ENCODE measurements at places on chromosomes 6 and 20. TPM values are rescaled to one million over a fixed set of nuclear protein-coding genes. Genes with fewer than 3 reads are reported as not detected.

- DNase-seq: peak; percentile 56
- H3K27ac ChIP-seq: no peak overlapping the region
- no peaks in the 10 kb centered on the region for H3K27me3 ChIP-seq
- no peak overlapping the region for H3K4me3 ChIP-seq
- H3K4me1 ChIP-seq: no peaks in the 10 kb centered on the region
Observed at GRCh38 chr6:135451617-135452190, 45.8 kb downstream of the AHI1 start.

DNA sequence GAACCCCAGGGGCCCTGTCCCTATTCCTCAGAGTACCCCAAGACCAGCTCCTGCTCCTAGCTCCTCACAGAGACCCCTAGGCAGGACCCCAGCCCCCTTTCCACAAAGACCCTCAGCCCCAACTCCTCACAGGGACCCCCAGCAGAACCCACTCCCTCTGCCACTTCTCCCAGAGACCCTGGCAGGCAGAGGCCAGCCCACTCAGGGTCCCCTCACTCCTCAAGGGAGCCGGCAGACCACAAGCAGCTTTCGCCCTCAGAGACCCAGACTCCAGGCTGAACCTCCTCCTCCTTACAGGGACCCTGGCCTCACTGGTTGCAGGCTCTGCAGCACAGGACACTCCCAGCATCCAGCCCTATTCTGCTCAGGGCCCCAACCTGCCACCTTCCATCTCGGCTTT is 575 bp downstream of the SLC44A4 start:
- no peaks in the 10 kb centered on the region for H3K4me1 ChIP-seq
- H3K27ac ChIP-seq: no peak overlapping the region
- H3K4me3 ChIP-seq: no peak overlapping the region

DNA sequence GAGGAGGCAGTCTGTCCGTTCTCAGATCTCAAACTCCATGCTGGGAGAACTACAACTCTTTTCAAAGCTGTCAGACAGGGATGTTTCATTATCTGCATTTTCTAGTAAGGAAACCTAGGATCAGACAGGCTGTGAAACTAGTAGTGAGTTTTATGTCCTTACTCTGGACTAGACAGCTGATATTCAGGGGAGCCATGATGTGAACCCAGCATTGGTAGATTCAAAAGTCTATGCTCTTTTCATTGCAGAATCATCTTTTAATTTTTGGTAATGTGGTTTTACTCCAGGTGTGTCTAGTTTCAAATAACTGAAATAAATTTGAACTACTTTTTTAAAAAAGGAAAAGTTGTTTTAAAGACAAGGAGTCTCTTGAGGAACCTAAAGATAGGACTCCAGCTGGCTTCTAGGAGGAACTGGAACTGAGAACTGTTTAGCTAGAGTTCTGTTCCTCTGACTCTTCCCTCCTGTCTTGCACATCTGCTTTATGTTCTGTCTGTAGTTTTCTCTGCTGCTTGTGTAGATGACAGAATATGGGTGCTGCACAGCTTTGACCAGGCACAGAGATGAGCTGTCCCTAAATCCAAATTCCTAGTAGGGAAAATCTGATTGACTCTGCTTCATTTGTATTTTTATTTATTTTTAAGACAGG is 27.8 kb upstream of the RNF144B start:
- peaks cover 12% of the 10 kb centered on the region for H3K4me1 ChIP-seq
- no peak for DNase-seq
- no peaks in the 10 kb centered on the region for H3K27me3 ChIP-seq
- H3K27ac ChIP-seq: no peak overlapping the region

DNA sequence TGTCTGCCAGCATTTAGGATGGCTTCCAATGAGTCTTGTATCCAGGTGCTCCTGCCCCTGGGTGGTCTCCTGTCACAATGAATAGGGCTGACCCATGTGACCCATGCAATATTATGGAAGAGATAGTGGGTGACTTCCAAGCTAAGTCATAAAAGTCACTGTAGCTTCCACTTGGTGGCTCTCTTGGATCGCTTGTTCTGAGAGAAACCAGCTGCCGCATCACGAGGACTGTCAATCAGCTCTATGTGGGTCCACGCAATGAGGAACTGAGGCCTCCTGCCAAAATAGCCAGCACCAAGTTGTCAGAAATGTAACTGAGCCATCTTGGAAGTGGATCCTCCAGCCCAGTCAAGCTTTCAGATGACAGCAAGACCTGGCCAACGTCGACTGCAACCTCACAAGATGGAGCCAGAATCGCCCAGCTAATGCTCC is 14.9 kb upstream of the MATN4 start:
- H3K4me1 ChIP-seq: no peaks in the 10 kb centered on the region
- peak; percentile 53 for DNase-seq
- H3K4me3 ChIP-seq: no peak overlapping the region
- no peaks in the 10 kb centered on the region for H3K27me3 ChIP-seq
- peak overlapping the region; percentile 39 for H3K27ac ChIP-seq

GRCh38 chr20:41746635-41747034 is 128.5 kb upstream of the CHD6 start:
- H3K27me3 ChIP-seq: 0 out of 2 replicates have a peak, but pooled peaks cover 8% of the 10 kb centered on the region
- no peak for DNase-seq
- no peaks in the 10 kb centered on the region for H3K4me1 ChIP-seq
- H3K36me3 ChIP-seq: no peaks in the 10 kb centered on the region
- no peak overlapping the region for H3K27ac ChIP-seq

DNA sequence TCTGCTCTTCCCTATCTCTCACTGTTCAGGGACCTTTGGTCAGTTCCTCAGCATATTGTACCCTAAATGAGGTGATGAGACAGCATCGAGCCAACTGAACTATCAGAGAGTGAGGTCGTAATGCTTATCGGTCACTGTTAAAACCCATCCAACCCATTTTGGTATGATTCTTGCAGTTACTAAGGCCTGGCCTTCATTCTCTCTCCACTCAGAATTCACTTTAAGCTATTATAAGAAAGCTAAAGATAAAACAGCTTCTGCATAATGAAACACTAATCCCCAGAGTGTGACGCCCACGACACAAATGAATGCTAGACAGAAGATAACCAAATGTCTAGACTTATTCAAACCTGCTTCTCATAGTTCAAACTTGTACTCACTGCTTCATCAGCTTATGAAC is 175.8 kb downstream of the GMPR start:
- H3K4me3 ChIP-seq: no peak overlapping the region
- H3K27ac ChIP-seq: no peak overlapping the region
- no peak for DNase-seq
- H3K36me3 ChIP-seq: no peaks in the 10 kb centered on the region

GRCh38 chr20:33477386-33478234 is 12.3 kb upstream of the CBFA2T2 start:
- no peaks in the 10 kb centered on the region for H3K4me1 ChIP-seq
- H3K27me3 ChIP-seq: peaks cover 7% of the 10 kb centered on the region
- no peak overlapping the region for H3K27ac ChIP-seq
- DNase-seq: no peak
- no peaks in the 10 kb centered on the region for H3K36me3 ChIP-seq

- no peak overlapping the region for H3K4me3 ChIP-seq
- no peaks in the 10 kb centered on the region for H3K36me3 ChIP-seq
- no peaks in the 10 kb centered on the region for H3K4me1 ChIP-seq
- no peak overlapping the region for H3K27ac ChIP-seq
- DNase-seq: no peak
- no peaks in the 10 kb centered on the region for H3K27me3 ChIP-seq
Observed at GRCh38 chr6:92710048-92710447, 709.3 kb downstream of the EPHA7 start.

DNA sequence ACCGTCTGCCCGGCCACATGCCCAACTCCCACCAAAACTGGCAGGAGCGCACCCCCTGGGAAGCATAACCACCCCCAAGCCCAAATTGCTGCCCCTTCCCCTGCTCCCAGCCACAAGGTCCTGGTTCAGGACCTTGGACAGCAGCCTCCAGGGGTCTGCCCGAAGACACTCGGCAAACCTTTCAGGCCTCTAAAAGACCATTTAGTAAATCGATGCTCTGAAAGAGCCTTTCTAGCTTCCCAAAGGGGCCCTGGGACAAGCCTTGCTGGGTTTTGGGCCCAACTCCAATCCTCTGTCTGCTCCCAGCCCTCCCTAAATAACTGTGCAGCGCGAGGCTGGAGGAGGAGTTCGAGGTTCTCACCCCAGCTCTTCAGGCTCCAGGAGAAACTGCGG is 30.5 kb downstream of the GRM4 start:
- H3K4me3 ChIP-seq: no peak overlapping the region
- peaks cover 11% of the 10 kb centered on the region for H3K27me3 ChIP-seq
- H3K27ac ChIP-seq: no peak overlapping the region
- H3K4me1 ChIP-seq: no peaks in the 10 kb centered on the region
- peak; percentile 37 for DNase-seq

GRCh38 chr6:4504700-4505099 is 271.5 kb upstream of the CDYL start:
- DNase-seq: no peak
- H3K4me3 ChIP-seq: no peak overlapping the region
- no peaks in the 10 kb centered on the region for H3K36me3 ChIP-seq

GRCh38 chr6:13593720-13594119 is 19.3 kb downstream of the SIRT5 start:
- no peak overlapping the region for H3K27ac ChIP-seq
- no peaks in the 10 kb centered on the region for H3K27me3 ChIP-seq
- 0 out of 2 replicates have a peak, but pooled peaks cover 5% of the 10 kb centered on the region for H3K36me3 ChIP-seq
- no peak overlapping the region for H3K4me3 ChIP-seq
- no peaks in the 10 kb centered on the region for H3K4me1 ChIP-seq
- DNase-seq: no peak

DNA sequence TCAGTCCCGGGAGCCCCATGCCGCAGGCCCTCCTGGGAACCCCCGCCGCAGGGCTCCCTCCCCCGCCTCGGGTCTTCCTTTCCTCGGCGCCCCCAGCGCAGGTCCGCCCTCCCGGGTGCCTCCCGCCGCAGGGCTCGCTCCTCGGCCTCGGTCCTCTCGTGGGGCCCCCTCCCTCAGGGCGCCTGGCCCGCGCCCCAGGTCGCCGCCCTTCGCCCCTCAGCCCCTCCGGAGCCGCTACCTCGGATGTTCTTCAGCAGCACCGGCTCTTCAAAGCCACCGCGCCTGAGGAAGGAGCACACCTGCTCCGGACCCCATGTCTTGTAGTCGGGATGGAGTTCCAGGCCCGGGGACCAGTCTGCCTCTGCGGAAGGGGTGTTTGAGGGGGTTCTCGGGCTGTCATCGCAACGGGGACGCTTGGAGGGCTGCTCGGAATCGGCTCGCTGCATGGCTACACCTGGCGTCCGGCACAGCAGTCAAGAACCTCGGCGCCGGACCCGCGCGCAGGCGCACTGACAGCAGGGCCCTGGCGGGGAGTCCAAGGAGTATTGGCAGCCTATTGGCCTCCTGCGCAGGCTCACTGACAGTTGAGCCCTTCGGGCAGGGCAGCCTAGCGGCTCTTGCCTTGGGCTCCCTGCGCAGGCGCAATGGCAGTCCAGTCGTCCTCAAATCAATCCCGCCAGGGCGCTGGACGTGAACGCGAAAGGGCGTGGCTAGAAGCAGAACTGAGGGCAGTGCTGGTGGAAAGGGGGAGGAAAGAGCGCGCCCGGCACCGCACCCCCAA is at the start of gene SAMHD1:
Gene SAMHD1, minus strand, starts transcription at position 511 of the 781 bp plus-strand sequence. Its CDS starts 65 bp downstream, at position 446.
- H3K27ac ChIP-seq: no peak within 1 kb of the TSS
- H3K27me3 ChIP-seq: no peaks in the 10 kb centered on the region
- peak within 1 kb of the TSS; percentile 88 for H3K4me3 ChIP-seq
- H3K4me1 ChIP-seq: no peaks in the 10 kb centered on the region
- no peaks in the 10 kb centered on the region for H3K36me3 ChIP-seq

DNA sequence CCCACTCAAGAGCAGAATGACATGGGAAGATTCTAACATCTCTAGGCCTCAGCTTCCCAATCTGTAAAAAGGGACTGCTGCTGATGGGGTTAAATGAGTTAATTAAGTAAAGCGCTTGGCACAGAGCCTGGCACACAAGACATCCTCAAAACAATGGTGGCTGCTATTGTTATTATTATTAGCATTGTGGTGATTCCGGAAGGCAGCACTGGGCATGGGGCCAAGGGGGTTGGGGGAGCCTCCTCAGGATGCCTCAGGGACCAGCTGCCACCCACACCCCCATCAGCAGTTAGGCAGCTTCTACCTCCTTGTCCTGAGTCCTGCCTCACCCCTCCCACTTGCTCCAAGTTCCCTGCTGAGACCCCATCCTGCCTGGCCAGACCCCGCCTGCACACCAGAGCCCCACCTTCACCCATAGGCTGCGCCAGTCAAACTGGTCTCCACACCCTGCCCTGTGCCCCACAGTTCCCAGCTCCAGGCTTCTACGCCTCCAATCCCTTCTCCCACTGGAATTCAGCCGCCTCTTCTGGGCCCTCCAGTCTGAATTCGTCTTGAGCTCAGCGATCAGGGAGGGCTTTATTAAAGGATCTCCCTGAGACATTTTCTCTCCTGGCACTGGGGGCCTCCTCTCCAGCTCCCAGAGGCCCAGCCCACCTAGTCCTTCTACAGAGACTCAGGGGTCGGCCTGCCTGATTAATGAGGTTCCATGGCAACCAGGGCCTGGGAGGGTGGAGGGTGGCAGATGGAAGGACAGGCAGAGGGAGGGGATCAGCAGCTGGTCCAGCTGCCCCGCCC is 1.5 kb downstream of the E2F1 start:
- H3K4me1 ChIP-seq: peaks cover 12% of the 10 kb centered on the region
- H3K27me3 ChIP-seq: no peaks in the 10 kb centered on the region
- peak overlapping the region; percentile 71 for H3K4me3 ChIP-seq
- DNase-seq: no peak
- no peaks in the 10 kb centered on the region for H3K36me3 ChIP-seq

GRCh38 chr20:31858760-31859083 is 11.6 kb downstream of the DUSP15 start:
- 0 out of 2 replicates have a peak, but pooled peaks cover 3% of the 10 kb centered on the region for H3K4me1 ChIP-seq
- H3K4me3 ChIP-seq: no peak overlapping the region
- DNase-seq: no peak
- H3K36me3 ChIP-seq: no peaks in the 10 kb centered on the region

DNA sequence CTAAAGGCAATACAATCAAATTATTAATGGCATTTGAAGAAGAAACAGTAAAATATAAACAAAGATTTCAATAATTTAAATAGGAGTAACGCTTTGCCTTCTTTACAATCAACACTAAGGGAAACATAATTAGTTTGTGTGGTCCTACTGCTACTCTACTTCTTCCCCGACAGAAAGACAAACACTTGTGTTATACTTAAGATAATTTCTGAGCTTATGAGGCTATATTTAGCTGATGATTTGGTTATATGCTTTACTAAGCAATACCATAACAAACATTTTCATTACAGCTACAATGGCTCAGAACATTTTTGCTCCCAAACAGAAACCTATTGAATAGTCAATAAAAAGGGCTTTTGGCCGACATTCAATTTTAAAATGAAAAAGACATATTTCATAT is 1217.2 kb upstream of the GJE1 start:
- H3K4me3 ChIP-seq: no peak overlapping the region
- DNase-seq: no peak
- no peaks in the 10 kb centered on the region for H3K4me1 ChIP-seq
- no peaks in the 10 kb centered on the region for H3K27me3 ChIP-seq

Gene RHAG
- not detected for total RNA-seq

Gene SLC35B2
- 106 TPM for total RNA-seq

Gene SLC35F1
- not detected for total RNA-seq

Gene TMEM14B
- 94.0 TPM for total RNA-seq

Gene TMEM217
- 4.6 TPM for total RNA-seq

Gene APCDD1L
- 19.5 TPM for total RNA-seq

Gene COL9A3
- not detected for total RNA-seq

Gene CITED2
- 1,192 TPM for total RNA-seq

Gene CTAGE9
- not detected for total RNA-seq

Gene PHACTR3
- not detected for total RNA-seq

Gene EYS
- not detected for total RNA-seq
